Muscle of leg (tissue), 16 donors: ENCODE measurements at places on chromosomes 12 and 14.

- H3K4me1 ChIP-seq, result no peaks in the 10 kb centered on the region
- H3K27ac ChIP-seq, result no peak within 1 kb of the TSS
- H3K36me3 ChIP-seq, result no peaks in the 10 kb centered on the region
- no peak within 1 kb of the TSS for H3K4me3 ChIP-seq
These were observed at the start of gene SLC35F4 for GRCh38 chr14:57865403-57866198. SLC35F4 (minus strand) TSS chr14:57866092.

- H3K27ac ChIP-seq, result no peak overlapping the region
- H3K4me1 ChIP-seq, result no peaks in the 10 kb centered on the region
These were observed 16.3 kb upstream of the YBX3 start for GRCh38 chr12:10739157-10740118.

GRCh38 chr12:91423693-91424050 is 241.1 kb upstream of the DCN start:
- H3K4me1 ChIP-seq, result no peaks in the 10 kb centered on the region
- no peak overlapping the region for H3K4me3 ChIP-seq
- H3K27me3 ChIP-seq, result no peaks in the 10 kb centered on the region
- DNase-seq, result no peak

DNA sequence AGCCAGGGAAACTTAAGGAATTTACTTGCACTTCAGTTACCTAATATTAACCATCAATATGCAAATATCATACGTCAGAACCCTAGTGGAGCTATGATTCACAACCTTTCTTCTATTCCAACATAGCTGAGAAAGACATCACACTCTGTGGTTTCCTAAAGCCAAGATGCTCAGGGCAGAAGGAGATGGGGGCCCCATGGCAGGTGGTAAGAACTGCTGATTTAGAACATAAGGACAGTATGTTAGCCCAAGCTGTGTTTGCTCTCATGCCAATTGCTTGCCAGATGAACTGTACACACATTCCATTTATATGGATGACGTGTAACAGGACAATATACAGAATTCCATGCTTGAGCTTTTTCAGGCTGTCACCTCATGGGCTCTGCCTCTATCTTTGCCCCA is 34.6 kb downstream of the HECTD4 start:
- peak overlapping the region; percentile 35 for H3K27ac ChIP-seq
- DNase-seq, result peak; percentile 32
- no peak overlapping the region for H3K4me3 ChIP-seq
- peaks cover 15% of the 10 kb centered on the region for H3K4me1 ChIP-seq
- H3K36me3 ChIP-seq, result no peaks in the 10 kb centered on the region
- no peaks in the 10 kb centered on the region for H3K27me3 ChIP-seq

GRCh38 chr12:9114946-9115345 is 773 bp downstream of the A2M start:
- no peaks in the 10 kb centered on the region for H3K36me3 ChIP-seq
- H3K4me1 ChIP-seq, result no peaks in the 10 kb centered on the region
- peak overlapping the region; percentile 41 for H3K4me3 ChIP-seq
- no peak for DNase-seq
- H3K27me3 ChIP-seq, result no peaks in the 10 kb centered on the region

GRCh38 chr12:19901841-19902240 is 462.5 kb downstream of the AEBP2 start:
- H3K36me3 ChIP-seq, result no peaks in the 10 kb centered on the region
- no peaks in the 10 kb centered on the region for H3K27me3 ChIP-seq
- H3K27ac ChIP-seq, result no peak overlapping the region
- DNase-seq, result no peak
- H3K4me3 ChIP-seq, result no peak overlapping the region
- H3K4me1 ChIP-seq, result no peaks in the 10 kb centered on the region

DNA sequence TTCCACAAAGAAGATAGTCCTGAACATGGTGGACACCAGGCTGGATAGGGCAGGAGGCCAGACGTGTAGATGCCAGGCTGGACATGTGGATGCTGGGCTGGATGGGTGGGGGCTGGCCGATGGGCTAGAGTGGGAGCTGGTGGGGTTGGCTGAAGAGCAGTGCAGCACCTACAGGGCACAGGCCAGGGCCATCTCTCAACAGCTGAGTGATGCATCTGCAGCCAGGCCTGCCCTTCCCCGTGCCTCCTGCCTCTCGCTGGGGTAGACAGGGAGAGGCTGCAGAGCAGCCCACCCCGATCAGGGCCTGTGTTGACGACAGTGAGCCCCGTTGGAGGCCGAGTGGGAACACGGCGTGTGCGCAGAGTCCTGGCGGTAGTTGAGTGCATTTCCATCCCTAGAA is 39.3 kb downstream of the EP400 start:
- H3K36me3 ChIP-seq, result peaks cover 81% of the 10 kb centered on the region
- peaks cover 5% of the 10 kb centered on the region for H3K4me1 ChIP-seq
- H3K4me3 ChIP-seq, result no peak overlapping the region
- DNase-seq, result no peak
- no peaks in the 10 kb centered on the region for H3K27me3 ChIP-seq

- no peak overlapping the region for H3K4me3 ChIP-seq
- no peak for DNase-seq
- H3K4me1 ChIP-seq, result peaks cover 4% of the 10 kb centered on the region
- no peak overlapping the region for H3K27ac ChIP-seq
These were observed 444.8 kb upstream of the RGS6 start for GRCh38 chr14:71487449-71487848.

DNA sequence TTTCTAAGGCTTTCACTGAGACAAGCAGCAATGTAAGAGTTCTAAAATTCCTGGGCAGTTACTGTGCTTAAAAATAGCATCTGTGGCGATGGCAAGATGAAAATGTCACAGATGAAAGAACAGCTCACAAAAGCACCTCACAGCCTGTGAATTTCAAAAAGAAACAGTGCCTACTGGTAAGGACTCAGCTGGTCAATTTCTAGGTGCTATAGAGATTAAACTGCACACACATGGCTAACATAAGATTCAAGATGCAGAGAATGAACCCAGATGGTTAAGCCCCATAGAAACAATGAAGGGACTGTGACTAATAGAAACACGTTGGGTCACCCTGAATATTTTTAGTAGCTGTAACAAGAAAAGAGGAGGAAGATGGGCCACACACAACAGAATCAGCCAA is 12.0 kb upstream of the IL26 start:
- H3K36me3 ChIP-seq, result no peaks in the 10 kb centered on the region
- peaks cover 2% of the 10 kb centered on the region for H3K27me3 ChIP-seq
- H3K27ac ChIP-seq, result no peak overlapping the region
- DNase-seq, result no peak
- no peak overlapping the region for H3K4me3 ChIP-seq

- H3K27ac ChIP-seq, result peak overlapping the region; percentile 96
- H3K4me3 ChIP-seq, result peak overlapping the region; percentile 41
- peaks cover 3% of the 10 kb centered on the region for H3K4me1 ChIP-seq
- DNase-seq, result peak; percentile 98
- no peaks in the 10 kb centered on the region for H3K36me3 ChIP-seq
These were observed 198.7 kb upstream of the DCN start for GRCh38 chr12:91381309-91381804.

DNA sequence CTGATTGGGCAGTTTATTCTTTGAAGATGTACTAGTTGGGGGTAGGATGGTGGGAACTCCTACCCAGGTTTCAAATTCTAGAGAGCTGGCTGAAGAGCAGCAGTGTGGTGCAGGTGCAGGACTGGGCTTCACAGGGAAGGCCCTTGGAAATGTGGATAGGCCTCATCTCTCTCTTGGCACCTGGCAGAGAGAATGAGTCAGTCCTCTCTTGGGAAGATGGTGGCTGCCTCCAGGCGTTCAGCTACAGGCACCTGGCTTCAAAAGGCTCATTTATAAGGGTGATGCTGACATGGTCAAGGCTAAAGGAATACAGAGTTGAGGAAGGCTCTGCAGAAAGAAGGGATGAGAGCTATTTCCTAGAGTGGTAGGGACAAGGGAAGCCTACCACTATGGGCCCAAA is 179.7 kb upstream of the VASH1 start:
- H3K27me3 ChIP-seq, result no peaks in the 10 kb centered on the region
- no peak for DNase-seq
- H3K27ac ChIP-seq, result no peak overlapping the region
- H3K4me1 ChIP-seq, result no peaks in the 10 kb centered on the region
- no peak overlapping the region for H3K4me3 ChIP-seq
- H3K36me3 ChIP-seq, result no peaks in the 10 kb centered on the region
